Central memory CD4-positive, alpha-beta T cell (primary cell): ENCODE measurements at places on chromosomes 16 and 17.

DNA sequence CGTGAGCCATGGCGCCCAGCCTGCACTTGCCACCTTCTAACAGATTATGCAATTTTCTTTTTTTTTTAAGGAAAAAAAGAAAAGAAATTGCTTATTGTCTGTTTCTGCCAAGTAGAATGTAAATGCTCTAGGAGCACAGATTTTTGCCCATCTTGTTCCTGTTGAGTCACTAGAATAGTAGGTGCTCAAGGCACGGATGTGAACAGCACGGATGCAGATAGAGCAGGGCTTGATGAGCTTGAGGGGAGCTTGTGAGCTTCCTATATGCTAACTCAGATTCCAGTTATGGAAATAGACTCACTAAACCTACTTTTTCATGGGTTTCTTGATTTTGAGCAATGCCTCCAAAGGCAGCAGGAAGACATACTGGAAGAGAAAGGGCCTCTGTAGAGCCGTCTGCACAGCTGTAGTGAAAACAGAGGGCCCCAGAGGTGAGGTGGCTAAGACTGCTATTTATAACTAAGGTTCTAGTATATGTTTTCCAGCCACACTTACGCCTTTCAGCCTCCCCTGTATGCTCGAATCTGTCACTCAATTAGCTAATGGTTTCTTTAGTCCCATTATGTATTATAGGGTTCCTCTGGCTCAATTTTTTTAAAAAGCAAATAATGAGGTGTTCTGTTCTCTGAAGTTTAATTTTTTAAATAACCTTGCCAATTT, 72.8 kb downstream of the WWP2 start:
- DNase-seq = no peak

GRCh38 chr17:18191236-18191667, 7.6 kb downstream of the ALKBH5 start:
- DNase-seq = no peak

- no peak for DNase-seq
These were observed 88.1 kb upstream of the ASIC2 start for GRCh38 chr17:33381201-33381600.

- DNase-seq = no peak
These were observed 4.9 kb downstream of the STARD3 start for GRCh38 chr17:39641883-39642282.

DNA sequence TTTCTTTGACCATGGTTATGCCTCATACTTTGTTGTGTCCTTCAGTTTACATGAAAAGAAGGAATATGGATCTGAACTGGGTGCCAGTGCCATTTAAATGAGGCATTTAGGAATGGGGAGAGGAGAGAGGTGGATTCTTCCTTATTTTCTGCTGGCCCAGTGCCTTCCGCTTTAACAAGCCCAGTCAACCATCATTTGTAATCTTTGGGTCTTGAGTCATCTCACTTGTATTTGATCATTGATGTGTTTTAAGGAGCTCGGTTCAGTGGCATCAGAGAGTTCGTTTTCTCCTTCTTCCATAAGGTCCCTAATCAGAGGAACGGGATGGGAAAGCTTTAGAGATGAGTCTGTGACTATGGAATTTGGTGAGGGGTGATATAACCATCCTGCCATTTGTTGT, 334.9 kb downstream of the WWOX start:
- DNase-seq = no peak

- DNase-seq = no peak
These were observed 44.9 kb upstream of the TANGO6 start for GRCh38 chr16:68798398-68798797.

- DNase-seq = no peak
These were observed 120.6 kb upstream of the CDH5 start for GRCh38 chr16:66245868-66246267.
